ENCODE measurements at places on chromosomes 3 and 15.
A peak's percentile ranks its signal among the peaks of the same experiment; 100 is the strongest.

GRCh38 chr3:197811343-197811742, 20.3 kb downstream of the LRCH3 start:
- DNase-seq = peak; percentile 80

DNA sequence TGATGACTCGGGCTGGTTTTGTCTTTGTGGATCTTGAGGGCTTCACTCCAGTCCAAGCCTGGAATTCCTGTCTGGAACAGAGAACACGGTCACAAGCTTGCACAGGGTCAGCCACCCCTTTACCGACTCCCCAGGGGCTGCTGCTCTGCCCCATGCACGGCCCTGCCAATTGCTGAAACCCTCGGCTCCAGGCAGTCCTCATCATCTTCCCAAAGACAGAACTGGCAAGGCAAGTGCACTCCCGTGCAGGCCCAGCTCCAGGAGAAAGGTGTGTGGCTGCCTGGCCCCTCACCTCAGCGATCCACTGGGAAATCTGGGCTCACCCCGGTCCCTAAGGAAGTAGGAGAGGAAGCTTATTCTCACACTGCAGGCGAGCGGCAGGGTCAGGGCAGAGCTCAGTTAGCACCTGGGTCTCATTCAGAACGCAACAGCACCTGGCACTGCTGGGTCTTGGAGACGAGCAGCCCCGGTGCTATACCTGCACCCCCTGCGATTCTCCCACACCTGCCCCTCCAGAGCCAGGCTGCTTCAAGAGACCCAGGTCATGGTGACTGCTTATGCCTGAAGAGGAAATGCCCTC, 7.2 kb downstream of the MAP6D1 start:
- DNase-seq = no peak

DNA sequence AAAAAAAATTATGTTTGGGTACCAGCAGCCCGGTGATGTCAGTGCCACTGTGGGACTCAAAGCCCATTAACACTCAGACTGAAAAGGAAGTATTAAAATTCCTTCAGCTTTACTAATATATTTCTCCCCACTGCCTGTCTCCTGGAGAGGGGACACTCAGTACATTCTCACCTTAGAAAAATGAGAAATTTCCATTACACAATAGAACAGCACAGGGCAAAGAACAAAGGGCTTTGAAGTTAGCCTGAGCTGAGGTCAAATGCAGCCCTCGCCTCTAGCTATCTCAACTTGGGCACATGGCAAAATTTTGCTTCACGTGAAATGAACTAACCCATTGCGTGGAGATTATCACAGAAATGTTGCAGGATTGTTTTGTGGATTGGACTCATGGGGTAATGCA, 80.8 kb downstream of the RARB start:
- no peak for DNase-seq

- no peak for DNase-seq
These were observed 56.3 kb upstream of the RPL32 start for GRCh38 chr3:12897381-12898289.

GRCh38 chr15:91866971-91867372, 13.5 kb downstream of the SLCO3A1 start:
- no peak for DNase-seq

DNA sequence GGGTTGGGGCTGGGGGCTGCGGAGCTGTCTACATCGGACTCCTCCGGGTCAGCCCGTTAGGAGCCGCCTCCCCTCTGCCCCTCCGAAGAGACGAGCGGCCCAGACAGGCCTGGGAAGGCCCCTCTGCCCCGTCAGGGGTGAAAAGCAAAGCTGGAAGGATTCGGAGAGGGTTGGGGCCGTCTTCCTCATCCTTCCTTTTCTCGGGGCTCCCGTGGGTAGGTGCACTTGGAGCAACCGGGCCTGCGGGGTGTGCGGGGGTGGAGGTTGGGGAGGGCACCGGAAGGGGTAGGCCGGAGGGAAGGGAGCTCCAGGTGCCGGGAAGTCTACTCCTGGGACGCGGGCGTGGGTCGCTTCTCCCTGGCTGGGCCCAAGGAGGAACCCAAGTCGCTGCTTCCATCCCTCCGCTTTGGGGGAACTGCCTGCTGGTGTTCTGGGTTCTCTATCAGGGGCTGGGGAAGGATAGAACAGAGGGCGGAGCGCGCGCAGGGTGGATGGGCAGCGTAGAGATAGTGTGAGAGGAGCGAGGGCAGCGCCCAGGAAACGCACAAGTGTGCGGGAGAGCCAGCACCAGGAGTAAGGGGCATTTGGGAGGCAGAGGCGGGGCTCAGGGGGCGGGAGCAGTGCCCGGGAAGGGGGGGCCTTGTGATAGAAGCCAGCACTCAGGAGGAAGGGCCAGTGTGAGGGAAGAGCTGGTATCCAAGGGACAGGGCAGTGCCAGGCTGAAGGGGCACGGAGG, 590 bp downstream of the POLR2H start:
- no peak for DNase-seq

DNA sequence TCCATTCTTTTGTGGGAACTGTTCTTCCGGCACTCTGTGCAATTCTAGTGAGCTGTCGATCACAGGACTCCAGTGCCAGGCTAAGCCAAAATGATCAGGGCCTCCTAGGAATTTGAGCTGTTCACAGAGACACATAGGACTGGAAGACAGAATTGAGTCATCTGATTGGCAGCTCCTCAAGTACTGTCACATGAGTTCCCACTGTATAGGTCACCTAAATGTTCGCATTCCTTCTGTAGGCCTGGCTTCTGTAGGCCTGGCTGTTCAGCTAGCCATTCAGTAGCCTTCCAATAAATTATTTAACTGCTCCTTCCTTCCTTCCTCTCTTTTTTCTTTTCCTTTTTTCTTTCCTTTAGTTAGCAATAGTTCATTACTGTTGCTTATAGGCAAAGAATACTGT, 4.3 kb downstream of the PROS1 start:
- DNase-seq = no peak

GRCh38 chr3:107670986-107671385, 148.2 kb downstream of the BBX start:
- DNase-seq = no peak

DNA sequence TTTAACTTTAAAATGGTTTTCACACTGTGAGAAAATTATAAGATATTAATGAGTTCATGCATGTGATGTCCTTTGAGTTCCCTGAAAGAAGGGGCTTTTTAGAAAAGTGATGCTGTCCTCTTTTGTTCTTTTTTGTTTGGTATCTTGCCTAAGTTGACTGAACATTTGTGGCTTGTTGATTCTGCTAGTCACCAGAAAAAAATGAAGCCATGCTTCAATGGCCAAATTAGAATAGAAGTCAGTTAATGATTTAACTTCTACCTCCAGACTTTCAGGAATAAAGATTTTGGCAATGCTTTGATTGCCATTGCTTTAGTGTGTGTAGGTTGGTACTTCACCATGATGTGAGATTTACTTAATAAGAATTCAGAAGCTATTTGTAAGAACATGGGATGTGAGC, 260.6 kb upstream of the NECTIN3 start:
- no peak for DNase-seq

- no peak for DNase-seq
These were observed 45.0 kb downstream of the TXNRD3 start for GRCh38 chr3:126609909-126610308.

DNA sequence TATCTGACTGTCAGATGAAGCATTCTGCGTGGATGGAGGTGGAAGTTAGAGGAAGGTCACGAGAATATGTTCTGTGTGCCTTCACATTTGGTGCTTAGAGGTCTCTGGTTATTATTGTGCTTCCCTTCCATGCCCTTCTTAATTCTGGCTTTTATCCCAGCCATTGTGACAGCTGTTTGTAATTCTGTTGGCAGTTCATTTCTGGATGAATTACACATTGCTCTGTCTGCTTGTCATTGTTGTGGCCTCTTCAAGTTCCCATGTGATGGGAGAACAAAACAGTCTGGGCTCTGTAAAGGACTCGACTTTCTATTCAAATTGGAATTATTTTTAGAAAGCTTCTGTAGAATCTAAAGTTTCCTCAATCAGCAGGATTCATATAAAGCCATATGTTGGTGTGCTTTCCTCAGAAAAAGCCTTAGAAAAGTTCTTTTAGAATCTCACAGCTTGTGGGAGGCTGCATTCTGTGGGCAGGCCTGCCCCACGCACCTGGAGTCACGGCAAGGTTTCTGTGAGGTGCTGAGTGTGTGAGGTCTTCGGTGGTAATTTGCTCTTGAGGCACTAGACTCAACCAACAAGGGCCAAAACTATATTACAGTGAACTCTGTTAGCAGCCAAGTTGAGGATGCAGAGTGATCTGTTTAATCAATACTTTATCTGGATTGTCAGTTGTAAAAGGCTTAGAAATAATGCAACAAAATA, 397.4 kb upstream of the AZI2 start:
- no peak for DNase-seq

- no peak for DNase-seq
These were observed 8.0 kb downstream of the MTFMT start for GRCh38 chr15:65021488-65021887.

DNA sequence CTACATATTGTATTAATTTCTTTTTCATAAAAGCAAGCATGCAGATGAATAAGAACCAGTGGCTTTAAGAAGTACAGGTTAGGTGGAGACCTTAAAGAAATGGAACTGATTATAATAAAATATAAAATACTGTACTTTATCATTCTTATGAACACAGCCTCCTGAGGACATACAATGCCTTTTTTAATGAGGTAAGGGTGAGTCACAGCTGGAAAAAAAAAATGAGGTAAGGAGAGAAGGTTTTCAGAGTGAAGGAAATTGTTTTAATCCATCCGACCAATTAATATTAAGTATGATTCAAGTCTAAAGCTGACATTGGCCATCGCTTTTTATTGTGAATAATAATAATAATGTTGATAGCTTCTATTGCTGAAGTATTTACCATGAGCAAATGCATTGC, 170.3 kb upstream of the SOX2 start:
- no peak for DNase-seq

DNA sequence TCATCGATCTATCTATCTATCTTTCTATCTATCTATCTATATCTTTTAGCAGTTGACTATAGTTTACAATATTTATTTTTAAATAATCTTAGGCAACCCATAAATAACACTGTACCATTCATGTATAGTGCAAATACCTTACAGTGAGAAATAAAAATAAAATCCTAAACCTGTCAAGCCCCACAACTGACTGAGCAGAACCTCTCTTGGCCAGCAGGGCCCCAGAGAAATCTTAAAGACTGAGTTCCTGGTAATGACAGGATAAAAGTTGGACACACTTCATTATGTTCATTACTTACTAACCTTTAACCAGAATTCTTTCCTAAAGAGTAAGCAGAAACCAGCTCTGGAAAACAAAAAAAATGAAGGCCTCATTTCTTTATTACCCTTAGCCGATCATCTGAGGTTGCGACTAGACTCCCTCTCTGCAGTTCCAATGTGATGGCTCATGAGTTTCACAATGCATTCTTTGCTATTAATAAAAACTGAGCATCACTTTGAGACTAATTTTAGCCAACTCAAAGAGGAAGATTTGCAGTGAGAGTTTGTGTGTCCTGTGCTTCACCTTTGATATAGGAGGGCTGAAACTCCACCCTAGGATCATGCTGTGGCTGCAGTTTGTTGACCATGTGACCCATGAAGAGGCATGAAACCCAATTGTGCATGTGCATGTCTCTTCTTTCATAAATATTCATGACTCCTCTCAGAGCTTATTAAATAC, 1072.0 kb downstream of the NSUN3 start:
- no peak for DNase-seq

- no peak for DNase-seq
These were observed 89.5 kb downstream of the RAD18 start for GRCh38 chr3:8873740-8874139.

- DNase-seq = no peak
These were observed 255.6 kb downstream of the FOXP1 start for GRCh38 chr3:71327936-71328335.

DNA sequence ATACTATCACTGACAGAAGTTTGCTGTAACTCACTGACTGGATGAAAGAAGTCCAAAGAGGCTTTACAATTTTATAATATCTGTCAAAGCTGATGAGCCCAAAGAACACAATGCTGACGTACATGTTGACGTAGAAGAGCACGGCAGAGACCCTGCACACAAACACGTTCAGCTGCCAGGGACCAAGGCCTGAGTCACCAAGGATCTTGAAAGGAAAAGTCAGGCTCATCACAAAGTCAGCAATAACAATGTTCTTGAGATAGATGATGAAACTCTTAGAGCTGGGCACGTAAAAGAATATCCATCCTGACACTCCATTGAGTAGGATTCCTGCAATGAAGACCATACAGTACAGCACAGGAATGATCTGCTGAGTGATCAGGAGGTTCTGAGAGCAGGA, 10.9 kb upstream of the GPR171 start:
- no peak for DNase-seq

- DNase-seq = no peak
These were observed 14.5 kb downstream of the TMEM158 start for GRCh38 chr3:45211466-45212094.

DNA sequence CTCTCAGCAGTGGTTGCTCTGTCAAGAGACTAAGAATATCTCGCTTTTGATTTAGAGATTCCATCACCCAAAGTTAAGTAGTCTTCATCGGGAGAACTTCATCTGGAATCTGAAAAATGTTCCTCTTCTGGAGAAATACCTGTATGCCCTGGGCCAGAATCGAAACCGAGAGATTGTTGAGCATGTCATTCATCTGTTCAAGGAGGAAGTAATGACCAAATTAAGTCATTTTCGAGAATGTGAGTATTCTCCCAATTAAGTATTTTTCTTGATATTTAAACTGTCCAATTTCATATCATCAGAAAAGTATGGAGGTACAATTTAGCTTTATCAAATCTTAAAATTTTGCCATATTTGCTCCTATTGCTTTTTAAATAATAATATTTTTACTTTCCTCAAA, 12.9 kb upstream of the PSMA4 start:
- no peak for DNase-seq

DNA sequence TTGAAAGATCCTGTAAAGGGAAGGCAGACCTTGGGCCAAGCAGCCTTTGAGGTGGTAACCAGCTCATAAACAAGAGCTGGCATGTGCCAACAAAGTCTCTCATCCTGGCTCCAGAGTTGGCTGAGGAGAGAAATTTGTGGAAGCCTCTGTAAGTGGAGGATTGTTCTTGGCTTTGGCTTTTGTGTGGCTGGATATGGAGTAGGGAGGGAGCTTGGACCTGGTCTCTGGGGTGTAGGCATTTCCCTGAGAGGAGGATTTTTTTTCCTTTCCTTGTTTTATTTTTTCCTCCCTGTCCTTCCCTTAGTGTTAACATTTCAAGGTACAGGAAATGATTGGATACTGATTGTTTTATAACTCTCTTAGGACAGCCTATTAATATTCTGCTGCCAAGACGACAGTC, 60.8 kb downstream of the ZNF609 start:
- DNase-seq = no peak

GRCh38 chr15:74173380-74174218, at the start of gene ISLR:
ISLR (plus strand) TSS chr15:74173710; CDS start chr15:74174859, 1,149 bp downstream.
- no peak for DNase-seq
